Epithelial cell of esophagus (primary cell): ENCODE measurements at places on chromosomes 6 and 20.
A peak's percentile ranks its signal among the peaks of the same experiment; 100 is the strongest.

GRCh38 chr20:61728786-61729770 is 336.6 kb downstream of the TAF4 start:
- DNase-seq: no peak

DNA sequence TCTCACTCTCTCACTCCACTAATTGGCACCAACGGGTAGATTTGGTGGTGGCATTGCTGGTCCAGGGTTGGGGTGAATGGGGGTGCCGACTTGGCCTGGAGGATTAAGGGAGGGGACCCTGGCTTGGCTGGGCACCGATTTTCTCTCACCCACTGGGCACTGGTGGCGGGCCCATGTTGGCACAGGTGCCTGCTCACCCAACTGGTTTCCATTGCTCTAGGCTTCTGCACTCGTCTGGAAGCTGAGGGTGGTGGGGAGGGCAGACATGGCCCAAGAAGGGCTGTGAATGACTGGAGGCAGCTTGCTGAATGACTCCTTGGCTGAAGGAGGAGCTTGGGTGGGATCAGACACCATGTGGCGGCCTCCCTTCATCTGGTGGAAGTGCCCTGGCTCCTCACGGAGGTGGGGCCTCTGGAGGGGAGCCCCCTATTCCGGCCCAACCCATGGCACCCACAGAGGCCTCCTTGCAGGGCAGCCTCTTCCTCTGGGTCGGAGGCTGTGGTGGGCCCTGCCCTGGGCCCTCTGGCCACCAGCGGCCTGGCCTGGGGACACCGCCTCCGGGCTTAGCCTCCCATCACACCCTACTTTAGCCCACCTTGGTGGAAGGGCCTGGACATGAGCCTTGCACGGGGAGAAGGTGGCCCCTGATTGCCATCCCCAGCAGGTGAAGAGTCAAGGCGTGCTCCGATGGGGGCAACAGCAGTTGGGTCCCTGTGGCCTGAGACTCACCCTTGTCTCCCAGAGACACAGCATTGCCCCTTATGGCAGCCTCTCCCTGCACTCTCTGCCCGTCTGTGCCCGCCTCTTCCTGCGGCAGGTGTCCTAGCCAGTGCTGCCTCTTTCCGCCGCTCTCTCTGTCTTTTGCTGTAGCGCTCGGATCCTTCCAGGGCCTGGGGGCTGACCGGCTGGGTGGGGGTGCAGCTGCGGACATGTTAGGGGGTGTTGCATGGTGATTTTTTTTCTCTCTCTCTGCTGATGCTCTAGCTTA is 11.2 kb downstream of the VEGFA start:
- DNase-seq: no peak

- DNase-seq: peak; percentile 8
Measured at GRCh38 chr20:8156235-8157079, 24.4 kb downstream of the PLCB1 start.

DNA sequence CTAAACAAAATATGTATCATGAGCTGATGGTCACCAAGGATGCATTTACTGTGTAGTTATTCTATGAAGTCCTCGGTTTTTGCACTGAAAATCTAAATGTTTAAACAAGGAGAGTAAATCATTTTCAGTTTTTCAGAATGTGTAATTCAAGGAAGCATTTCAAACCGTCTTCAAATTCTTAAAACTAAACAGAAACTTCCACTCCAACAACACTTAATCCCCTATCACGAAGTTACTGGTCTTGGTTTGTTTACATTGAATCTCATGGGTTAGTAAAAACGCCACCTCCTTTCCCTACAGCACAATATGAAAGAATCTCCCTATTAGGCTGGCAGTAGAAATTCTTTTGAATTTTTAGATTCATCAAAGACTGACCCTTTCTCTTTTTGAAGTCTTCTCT is 192.9 kb downstream of the AIG1 start:
- DNase-seq: no peak

- DNase-seq: no peak
Measured at GRCh38 chr6:146805546-146806325, 207.0 kb downstream of the ADGB start.

- DNase-seq: peak; percentile 20
Measured at GRCh38 chr20:58652606-58653294, 1.7 kb downstream of the STX16 start.

- peak; percentile 65 for DNase-seq
Measured at GRCh38 chr20:9838378-9839295, at the start of gene PAK5. PAK5 (minus strand) TSS chr20:9839076; CDS start chr20:9644328, 194,748 bp downstream.

DNA sequence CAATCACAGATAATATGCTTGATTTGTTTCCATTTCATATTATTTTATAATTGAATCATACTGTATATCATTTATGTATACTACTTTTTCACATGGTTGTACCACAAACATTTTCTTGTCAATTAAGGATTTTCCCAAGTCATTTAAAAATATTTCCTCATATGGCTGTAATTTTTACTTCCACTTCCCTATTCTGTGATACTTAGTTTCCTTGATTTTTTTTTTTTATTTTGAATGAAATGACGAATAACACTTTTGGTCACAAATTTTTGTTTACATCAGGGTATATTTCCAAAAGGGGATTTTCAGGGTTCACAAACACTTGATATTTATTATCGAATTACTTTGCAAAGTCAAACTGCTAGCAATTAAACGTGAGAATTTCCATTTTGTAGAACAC is 515.6 kb downstream of the KIF16B start:
- DNase-seq: no peak

- DNase-seq: no peak
Measured at GRCh38 chr6:128727500-128727899, 155.4 kb upstream of the LAMA2 start.

DNA sequence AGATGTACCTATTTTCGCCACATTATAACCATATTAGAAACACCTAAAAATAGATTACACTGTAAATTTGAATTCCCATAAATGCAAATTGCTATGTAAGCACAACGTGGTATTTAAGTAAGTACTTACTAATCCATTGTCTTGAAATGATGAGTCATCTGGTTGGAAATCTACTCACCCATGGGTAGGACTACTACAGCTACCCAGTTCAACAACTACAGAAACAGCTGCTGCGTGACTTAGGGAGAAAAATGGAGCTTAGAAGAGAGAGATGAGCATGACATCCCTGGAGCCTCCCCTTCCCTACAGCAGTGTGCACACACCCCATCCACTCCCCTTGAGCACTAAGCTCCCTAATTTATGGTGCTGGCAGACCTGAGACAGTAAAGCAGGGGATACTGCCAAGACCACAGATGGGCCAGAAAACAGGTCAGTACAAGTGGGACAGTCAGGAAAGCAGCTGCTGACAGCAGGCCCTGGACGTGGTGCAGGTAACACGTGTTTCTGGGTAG is 26.9 kb downstream of the RRAGD start:
- DNase-seq: peak; percentile 91

GRCh38 chr6:119557239-119557638 is 207.7 kb upstream of the MAN1A1 start:
- no peak for DNase-seq

- DNase-seq: no peak
Measured at GRCh38 chr6:53038141-53038540, 27.1 kb upstream of the FBXO9 start.

DNA sequence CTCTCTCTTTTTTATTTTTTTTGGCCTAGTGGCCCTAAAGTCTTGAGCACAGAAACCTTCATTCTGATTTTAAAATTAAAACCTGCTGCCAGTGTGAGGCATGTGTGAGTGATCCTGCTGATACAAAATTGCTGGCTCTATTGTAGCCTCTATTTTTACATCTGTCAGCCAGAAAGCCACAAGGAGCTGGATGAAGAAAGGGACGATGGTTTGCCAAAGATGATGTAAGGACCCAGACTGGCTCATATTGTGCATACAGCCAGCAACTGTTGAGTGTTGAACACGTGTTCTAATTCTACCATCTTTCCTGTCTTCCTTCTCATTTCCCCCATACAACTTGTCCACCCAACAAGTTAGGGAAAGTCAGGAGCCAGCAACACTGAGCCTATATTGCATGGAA is 40.8 kb upstream of the ATXN1 start:
- DNase-seq: no peak

DNA sequence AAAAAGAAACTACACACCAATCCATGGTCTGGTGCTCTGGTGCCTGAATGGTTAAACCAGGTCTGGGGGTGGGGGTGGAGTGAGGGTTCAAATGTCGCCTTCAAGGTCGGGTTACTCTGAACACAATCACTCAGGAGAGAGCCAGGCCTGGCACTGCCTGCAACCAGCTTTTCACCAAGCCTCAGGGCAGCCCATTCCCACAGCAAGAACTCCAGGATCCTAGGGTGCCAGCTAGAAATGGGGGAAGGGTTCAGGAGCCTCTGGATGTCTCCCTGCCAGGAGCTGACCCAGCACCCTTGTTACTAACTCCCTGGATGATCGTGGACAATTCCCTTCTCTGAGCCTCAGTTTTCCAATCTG is 6.7 kb downstream of the SDC4 start:
- no peak for DNase-seq

DNA sequence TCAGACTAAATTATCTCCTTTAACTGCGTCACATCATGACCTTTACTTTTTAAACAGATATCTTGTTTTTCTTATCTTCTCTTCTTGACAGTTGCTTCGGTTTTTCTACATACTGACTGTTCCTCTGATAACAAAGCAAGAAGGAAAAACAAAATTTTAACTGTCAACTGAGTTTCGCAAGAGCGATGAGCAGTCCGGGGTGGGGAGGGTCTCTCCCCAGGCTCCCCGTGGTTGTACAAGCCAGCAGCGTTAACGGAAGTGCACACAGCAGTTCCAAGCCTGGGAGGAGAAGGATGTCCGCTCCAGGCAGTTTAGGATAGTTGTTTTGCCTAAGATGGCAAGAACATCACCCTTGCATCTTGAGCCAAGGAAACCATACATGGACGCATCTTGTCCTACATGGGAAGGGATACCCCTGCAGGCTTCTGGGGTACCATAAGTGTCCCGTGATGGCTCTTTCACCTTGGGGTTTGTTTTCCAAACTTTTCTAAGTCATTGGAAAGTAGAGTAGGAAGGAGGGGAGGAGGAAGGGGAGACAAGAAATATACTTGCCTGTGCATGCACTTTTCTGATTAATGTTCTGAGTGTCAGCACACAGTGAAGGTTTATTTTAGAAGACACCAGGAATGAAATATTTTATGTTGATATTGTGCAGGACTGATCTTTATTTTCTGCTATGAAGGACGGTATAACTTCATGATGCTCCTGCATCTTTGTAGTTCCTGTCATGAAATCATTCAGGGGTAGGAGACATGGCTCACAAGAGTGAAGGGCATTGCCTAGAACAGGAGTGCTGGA is 20.8 kb downstream of the SLC24A3 start:
- no peak for DNase-seq

- DNase-seq: no peak
Measured at GRCh38 chr6:155782739-155783459, 327.3 kb upstream of the NOX3 start.
